ENCODE measurements at places on chromosomes 4 and X.

- no peak for DNase-seq
Measured at GRCh38 chr4:37528166-37528885, 157.8 kb downstream of the RELL1 start.

DNA sequence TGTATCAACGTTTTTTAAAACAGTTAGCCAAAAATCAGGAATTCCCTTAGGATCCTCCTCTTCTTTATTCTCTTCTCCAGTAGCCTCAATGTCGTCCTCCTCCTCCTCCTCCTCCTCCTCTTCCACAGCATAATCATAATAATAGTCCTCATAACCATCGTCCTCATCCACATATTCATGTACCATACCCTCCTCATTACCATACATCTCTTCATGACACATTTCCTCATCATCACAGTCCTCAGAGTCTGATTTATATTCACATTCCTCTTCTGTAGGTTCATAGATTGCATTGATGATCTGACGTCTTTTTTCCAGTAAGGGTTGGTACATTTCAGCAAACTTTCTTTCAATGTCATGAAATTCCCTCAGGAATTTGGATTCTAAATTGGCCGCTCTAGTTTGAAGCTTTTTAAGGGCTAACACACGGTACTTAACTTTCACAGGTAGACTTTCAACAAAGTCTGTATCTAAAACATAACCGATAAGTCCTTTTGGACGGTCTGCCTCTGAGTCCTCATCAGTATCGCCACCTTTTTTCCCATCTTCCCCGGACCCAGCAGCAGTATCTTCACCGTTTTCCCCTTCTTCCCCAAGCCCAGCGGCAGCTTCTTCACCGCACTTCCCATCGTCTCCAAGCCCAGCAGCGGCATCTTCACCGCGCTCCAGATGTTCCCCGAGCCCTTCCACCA lies 771 bp downstream of the NAP1L2 start:
- DNase-seq: no peak

GRCh38 chr4:28006021-28006420 lies 1145.4 kb downstream of the STIM2 start:
- no peak for DNase-seq

DNA sequence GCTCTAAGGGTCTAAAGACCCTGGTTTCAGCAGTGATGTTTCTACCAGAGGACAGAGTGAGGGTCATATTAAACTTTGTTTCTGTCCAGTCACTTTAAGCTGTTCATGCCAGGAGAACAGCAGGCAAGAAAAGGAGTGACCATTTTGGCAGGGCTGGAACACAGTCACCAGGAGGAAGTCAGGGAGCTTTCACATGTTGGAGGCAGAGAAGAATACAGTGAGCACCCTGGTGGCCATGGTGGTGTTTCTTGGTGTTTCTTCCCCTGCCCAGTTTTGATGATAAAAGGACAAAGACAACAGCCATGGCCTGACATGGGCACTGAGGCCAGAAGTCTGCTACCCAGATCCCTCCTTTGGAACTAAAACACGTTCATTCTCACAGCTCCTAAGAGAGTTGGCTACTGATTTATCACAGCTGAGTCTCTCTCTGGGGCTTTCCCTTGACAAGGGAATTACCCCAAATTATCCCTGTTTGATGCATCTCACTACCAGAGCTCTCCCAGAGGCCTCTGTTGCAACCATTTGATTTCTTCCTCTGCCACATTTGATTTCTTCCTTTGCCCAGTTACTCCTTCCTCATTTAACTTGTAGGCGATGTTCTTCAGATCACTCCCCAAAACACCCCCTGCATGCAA lies 106.4 kb upstream of the NWD2 start:
- no peak for DNase-seq

DNA sequence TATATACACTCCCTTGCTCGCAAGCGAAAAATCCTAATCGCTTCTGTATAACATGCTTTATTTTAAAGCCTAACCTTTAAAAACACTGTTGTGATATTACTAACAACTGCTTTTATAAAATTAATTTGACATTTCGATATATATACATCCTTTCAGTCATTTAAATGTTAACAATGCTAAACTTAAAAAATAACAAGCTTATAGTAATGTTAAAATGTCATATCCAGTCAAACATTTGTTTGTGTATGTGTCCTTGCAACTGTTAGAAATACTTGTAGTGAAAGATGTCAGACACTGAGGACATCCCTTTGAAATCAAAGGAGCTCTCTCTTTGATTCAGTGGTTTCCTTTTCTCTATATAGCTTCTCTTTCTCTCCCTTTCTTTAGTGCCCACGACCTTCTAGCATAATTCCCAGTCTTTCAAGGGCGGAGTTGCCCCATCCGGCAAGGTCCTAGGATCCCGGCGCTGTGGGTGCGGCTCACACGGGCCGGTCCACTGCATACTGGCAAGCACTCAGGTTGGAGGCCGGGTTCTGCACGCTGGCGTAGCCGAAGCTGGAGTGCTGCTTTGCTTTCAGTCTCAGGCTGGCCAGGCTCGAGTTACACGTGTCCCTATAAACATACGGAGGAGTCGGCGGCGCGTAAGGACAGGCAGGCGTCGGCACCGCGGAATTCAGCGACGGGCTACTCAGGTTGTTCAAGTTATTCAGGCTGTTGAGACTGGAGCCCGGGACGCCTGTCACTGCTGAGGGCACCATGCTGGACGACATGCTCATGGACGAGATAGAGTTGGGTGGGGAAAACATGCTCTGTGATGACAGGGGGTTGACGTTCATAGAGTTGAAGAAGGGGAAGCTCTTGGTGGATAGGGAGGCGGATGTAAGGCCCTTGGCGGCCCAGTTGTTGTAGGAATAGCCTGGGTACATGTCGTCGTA lies 5.0 kb downstream of the PITX2 start:
- no peak for DNase-seq

DNA sequence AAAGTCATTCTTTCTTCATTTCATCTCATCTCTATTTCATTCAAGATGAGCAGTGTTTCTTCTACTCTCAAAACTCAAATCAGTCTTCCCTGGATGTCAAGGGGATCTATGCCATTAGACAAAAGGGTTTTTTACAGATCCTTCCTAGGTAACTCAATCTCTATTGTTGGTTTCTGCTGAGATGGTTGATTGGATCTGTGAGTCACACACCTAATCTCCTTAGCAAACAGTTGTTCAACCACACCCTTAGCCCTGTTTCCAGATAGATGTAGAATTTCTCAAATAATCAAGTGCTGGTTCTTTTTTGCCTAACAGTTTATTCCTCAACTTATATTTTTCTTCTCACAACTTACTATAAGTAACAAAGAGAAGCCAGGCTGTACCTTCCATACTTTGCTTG lies 200.5 kb downstream of the KDR start:
- DNase-seq: no peak

- no peak for DNase-seq
Measured at GRCh38 chrX:56803850-56804681, 75.0 kb downstream of the NBDY start.

All from fibroblast of skin of back (primary cell).